ENCODE measurements at places on chromosomes 16 and 17.
A peak's percentile ranks its signal among the peaks of the same experiment; 100 is the strongest.

DNA sequence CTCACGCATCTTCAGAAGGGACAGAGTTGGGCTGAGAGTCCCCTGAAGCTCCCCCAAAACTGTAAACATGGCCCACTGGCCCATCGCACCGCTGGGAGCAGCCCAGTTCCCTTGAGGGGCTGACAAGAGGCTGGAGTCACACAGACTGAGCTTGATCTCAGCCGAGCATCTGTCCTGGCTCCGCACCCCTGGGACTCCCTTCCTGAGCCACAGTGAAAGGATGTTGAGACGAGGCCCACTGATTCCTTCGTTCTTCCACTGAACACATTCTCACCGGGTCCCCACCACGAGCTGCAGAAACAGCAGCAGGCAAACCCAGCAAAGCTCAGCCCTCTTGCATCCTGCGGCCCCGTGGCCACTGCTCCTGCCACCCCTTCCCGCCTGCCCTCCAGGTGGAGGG, 145.9 kb upstream of the CIBAR2 start:
- no peak for DNase-seq

DNA sequence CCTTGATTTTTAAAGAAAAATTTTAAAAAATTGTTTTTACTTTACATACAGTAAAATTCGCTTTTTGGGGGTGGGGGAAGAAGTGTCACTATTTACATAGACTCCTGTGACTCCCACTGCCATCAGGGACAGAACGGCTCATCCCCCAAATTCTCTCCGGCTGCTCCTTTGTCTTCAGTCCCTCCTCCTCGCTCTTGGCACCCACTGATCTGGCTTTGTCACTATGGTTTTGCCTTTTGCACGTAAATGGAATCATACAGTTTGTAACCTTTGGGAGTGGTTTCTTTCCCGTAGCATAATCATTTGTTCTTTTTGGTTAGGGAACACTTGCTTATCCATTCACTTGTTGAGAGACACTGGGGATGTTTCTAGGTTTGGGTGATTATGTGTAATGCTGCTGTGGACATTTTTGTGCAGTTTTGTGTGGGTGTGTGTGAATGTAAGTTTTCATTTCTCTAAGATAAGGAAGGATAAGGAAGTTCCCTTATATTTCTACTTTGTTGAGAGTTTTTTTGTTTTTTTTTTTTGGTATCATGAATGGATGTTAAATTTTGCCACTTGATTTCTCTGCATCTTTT, 27.4 kb downstream of the RAB11FIP4 start:
- DNase-seq, result no peak

DNA sequence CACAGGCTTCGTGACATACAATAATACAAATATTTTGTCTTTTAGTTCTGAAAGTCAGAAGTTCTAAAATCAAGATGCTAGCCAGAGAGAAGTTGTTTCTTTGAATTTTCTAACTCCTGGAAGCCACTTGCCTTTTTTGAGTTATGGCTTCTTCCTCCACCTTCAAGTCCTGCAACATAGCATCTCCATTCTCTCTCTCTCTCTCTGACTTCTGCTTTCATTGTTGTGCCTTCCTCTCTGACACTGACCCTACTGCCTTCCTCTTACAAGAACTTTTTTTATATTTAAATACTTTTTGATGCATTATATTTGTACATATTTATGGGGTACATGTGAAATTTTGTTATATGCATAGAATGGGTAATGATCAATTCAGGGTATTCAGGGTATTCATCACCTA, 205.9 kb downstream of the MAP2K6 start:
- no peak for DNase-seq

DNA sequence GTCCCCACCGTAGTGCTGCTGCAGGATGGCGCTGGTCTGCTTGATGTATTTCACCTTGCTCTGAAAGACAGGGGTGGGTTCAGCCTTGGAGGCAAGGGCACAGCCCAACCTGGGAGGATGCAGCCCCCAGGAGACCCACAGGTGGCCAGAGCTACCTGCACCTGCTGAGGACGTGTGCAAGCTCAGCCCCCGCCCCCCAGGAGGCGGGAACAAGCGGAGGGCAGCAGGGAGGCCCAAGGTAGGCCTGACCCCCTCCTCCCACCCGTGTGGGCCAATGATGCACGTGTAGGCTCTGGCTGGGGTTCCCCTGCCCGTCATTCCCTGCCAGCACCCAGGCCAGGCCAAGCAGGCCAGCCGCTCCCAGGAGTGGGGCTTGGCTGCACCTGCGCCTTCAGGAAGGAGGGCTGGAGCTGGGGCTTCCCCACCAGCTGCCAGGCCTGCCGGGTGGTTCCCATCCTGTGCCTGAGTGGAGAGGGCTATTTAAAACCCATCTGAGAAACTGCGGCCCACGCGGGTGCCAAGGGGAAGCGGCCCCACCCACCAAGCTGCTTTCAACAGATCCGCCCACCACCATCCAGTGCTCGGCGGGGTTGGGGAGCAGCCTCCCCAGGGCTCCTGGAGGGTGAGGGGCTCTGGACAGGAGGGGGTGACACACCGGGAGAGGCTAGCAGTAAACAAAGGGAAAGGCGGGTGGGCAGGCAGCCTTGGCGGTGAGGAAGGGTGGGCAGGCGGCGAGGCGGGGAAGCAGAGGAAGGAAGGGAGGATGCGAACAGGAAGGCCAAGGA, 3.8 kb downstream of the NTHL1 start:
- no peak for DNase-seq

DNA sequence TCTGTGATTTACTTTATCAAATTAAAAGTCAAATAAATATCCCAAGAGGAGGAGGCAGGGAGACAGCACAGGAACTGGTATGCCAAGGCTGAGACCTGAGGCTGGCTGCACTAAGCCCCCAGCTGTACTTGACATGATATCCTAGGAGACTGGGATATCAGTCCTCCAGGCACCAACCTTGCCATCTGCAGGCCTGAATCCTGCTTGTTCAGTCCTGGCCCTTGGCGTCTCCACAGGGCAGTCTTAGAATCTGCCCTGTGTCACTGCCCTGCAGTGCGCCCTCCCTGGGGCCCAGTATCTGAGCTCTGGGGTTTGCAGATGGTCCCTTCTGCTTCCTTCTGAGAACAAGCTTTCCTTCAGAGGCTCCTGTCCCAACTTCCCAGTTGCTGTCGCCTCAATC, 75.9 kb downstream of the HS3ST3A1 start:
- no peak for DNase-seq

DNA sequence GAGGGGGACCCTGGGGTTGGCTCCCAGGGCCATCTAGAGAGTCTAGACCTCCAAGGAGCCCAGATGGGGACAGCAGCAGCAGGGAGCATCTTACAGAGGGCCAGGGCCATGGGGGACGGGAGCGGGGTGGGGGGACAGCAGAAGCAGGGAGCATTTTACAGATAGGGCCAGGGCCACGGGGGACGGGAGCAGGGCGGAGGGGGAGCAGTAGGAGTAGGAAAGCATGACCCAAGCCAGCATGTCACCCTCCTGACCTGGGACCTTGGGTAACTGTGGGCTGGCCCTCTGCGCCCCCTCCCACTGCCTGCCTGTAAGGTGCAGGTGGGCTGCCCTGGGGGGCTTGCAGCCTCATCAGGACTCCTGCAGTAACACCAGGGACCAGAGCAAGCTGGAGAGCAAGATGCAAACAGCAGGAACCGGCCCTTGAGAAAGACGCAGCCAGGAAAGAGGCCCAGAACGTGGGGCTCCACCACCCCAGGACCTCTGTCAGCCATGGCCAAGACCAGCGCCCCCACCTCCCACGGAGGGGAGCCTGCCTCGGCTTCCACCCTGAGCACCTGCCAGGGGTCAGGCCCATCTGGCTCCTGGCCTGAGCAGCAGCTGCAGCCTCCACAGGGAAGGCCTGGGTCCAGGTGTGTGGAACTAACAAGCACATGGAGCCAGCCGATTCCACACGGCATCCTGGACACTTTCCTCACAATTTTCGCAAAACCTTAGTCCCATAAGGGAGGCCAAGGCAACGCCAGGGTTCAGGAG, 2.4 kb downstream of the ZNF598 start:
- no peak for DNase-seq

- DNase-seq, result no peak
Observed at GRCh38 chr16:3007059-3007956, 5.4 kb upstream of the CLDN9 start.

GRCh38 chr16:56580391-56581048, 8.8 kb upstream of the MT3 start:
- no peak for DNase-seq

DNA sequence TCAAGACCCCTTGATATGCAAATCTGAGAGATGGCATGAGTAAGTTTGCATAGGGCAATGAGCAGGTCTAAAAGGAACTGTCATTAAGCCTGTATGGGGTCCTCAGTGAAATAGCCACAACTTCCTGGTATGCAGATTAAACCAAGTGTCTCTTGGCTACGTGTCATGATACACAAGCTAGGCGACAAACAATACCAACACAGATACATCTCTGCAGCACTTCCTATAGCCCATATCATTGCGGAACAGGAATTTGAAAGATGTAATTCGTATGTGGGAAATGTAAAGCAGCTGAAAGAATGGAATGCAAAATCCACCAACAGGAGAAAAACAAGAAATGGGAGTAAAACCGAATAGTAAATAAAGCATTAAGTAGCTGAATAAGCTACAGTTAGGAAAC, 12.9 kb downstream of the PRSS22 start:
- DNase-seq, result no peak

DNA sequence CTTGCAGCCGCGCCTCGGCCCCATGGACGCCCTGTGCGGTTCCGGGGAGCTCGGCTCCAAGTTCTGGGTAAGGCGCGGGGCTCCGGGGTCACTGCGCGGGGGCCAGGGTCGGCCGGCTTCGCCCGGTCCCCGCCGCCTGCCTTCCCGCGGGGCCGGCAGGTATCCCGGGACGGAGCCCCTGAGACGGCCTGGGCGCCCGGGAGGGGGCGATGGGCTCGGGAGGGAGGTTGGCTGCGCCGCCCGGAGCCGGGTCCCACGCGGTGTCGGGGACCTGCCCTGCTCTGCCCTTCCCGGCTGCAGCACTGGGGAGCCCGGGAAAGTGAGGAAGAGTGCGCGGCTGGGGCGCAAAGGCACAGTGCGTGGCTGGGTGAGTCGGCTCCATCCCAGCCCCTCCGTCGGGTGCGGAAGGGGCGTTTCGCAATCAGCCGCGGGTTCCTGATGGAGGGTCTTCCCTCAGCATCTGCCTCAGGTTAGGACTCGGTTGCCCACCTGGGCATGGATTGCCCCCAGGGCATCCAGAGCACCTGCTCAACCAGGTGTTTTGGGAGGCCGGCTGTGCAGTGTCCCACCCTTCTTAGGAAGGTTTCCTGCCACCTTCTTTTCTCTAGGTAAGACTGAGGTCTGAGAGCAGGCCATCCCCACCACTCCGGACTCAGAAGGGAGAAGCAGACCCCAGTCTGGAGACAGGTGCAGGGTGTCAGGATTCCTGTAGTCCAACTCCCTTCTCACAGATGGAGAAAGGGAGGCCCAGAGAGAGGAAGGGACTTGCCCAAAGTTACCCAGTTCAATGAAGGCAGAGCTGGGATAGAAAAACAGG, 442 bp downstream of the ABCC3 start:
- no peak for DNase-seq

DNA sequence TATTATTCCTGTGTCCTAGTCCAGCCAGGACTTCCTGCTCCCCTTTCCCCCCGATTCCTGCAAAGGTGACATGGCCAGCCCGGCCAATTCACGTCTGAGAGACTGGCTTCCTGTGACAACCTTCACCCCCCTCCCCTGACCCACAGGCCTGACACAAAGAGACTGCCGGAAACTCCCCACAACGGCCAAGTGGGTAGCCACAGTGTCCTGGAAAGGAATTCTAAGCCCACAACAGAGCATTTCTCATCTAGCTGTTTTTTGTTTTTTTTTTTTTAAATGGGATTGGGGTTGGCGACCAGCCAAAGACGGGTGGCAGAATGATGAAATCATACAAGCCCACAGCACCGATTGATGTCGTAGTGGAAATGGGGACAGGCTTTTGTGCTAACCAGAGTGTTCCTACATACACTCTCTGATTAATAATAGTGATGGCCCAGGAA, 2.8 kb upstream of the XAF1 start:
- DNase-seq, result peak; percentile 60

GRCh38 chr17:31535581-31535981, 144.1 kb downstream of the RAB11FIP4 start:
- DNase-seq, result no peak

GRCh38 chr17:64008830-64009229, 10.7 kb downstream of the PRR29 start:
- DNase-seq, result no peak

GRCh38 chr16:67357561-67357960, 30.9 kb downstream of the LRRC36 start:
- DNase-seq, result no peak

GRCh38 chr17:20033415-20033814, 24.3 kb downstream of the SPECC1 start:
- DNase-seq, result no peak

GRCh38 chr17:78214706-78215061, 631 bp downstream of the BIRC5 start:
- no peak for DNase-seq

GRCh38 chr17:55336426-55336825, 71.7 kb downstream of the HLF start:
- no peak for DNase-seq

DNA sequence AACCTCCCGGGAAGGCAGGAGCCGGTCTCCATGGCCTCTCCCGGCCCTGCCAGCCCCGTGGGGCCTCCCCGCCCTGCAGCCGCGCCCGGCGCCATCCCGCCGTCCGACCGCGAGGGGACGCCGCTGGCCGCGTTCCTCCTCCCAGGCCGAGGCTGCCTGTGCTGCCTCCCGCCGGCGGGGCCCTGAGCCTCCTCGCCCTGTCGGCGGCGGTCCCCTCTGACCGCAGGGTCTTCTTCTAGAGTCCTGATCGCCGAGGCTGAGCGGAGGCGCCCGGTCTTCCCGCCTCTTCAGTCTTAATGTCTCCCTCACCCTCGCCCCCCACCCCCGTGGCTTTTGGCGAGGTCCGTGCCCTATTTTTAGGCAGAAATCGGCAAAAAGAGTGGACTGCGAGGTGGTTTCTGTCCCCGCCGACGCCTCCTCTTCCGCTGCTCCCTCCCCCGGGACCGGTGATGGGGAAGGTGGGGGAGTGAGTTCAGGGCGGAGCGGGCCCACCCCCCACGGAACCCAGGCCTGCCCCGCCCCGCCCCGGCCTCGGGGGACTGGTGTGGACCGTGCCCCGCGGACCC, 794 bp upstream of the CPNE7 start:
- DNase-seq, result peak; percentile 46

- no peak for DNase-seq
Observed at GRCh38 chr16:20380782-20381181, 23.8 kb downstream of the PDILT start.

DNA sequence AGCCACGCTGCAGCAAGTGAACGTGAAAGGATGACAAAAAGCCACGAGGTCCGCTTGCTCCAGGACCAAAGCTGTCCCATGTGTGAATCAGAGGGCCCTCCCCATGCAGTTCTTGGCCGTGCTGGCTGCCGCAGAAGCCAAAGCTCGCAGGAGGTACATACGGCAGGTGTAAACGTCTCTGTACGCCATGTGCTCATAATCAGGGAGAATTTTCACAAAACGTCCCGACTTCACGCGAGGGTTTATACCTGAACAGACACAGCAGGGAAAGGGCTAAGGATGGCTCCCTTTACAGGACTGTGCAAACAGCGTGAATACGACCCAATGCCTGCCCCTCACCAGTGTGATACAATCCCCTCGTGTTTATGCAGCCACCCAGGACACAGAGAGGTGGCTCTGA, 25.3 kb downstream of the FBXO31 start:
- DNase-seq, result no peak

GRCh38 chr17:80807882-80808281, 183.8 kb upstream of the CHMP6 start:
- DNase-seq, result no peak

All from CD4-positive, alpha-beta T cell treated with Interleukin-2 at 100 ng/mL for 4 hours (primary cell).